ENCODE measurements at places on chromosomes 12 and 14. TPM values are rescaled to one million over a fixed set of nuclear protein-coding genes. Genes with fewer than 3 reads are reported as not detected.

DNA sequence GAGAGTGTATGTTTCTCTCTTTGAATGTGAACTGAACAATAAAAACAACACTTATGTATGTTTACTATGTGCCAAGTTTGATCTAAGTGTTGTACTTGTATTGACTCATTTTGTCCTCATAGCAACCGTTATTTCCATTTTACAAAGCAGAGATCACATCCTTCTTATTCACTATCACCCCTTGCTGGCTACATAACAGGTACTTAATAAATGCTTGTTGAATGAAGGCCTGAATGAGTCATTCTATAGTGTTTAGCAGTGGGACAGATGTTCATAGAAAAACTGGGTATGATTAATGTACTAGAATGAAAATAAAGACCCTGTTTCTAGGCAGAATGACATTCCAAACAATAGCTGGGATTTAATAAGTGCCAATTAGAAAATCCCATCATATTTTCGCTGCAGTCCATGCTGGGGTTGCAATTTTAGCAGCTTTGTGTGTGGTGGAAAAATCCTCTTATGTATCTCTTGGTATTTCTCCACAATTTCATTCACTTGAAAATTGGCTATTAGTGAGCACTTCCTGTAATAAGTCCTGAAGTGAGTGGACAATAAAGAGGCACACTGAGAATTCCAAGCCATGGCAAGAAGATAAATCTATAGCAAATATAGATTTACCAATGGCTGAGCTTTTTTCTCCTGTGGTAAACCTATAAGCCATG is 86.0 kb downstream of the FAR2 start:
- no peak for DNase-seq

DNA sequence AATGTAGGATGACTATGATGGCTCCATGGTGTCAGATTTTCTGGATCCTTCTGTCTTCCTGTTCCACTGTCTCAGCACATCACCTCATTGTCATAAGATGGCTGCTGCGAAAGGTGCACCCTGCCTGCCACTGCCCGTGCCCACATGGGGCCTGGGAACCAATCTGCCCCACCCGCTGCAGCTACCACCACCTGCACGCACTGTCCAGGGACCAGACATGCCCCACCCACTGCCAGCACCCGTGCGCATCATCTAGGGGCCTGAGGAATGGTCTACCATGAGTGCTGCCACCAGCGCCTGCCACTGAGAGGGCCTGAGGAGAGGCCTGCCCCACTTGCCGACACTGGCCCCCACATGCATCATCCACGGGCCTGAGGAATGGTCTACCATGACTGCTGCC is 23.8 kb downstream of the CYP46A1 start:
- no peak for DNase-seq

DNA sequence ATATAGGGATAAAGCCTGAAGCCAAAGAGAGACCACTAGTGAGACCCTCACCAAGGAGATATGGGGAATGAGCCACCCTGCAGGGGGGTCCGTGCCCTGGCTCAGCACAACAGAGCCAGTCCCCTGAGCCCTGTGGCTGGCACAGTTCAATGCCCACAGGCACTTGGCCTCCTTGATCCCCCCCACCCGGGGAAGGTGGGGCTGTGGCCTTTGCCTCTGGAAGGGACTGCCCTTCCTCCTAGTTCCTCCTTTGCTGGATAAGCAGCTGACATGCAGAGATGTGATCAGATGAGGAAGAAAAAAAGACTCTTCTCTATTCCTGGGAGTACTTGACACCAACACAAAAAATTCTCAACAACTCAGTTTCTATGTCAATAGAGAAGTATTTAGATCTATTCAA is 19.9 kb downstream of the TTC7B start:
- DNase-seq, result no peak

- no peak for DNase-seq
Observed at GRCh38 chr14:65487783-65488494, 75.4 kb downstream of the FUT8 start.

KRT81 gene
- total RNA-seq, result 0.06 TPM
